Muscle of back (tissue), 13 donors: ENCODE measurements at places on chromosomes 2 and 18. TPM values are rescaled to one million over a fixed set of nuclear protein-coding genes. Genes with fewer than 3 reads are reported as not detected.

Gene KIF1A
- 3.1 TPM for polyA plus RNA-seq

Gene IL1RL2
- 0.16 TPM for polyA plus RNA-seq

Gene KIF5C
- 2.3 TPM for polyA plus RNA-seq

Gene LHCGR
- polyA plus RNA-seq = 0.18 TPM

Gene METAP1D
- polyA plus RNA-seq = 9.3 TPM

Gene CIB4
- polyA plus RNA-seq = not detected

Gene C2orf66
- not detected for polyA plus RNA-seq

DNA sequence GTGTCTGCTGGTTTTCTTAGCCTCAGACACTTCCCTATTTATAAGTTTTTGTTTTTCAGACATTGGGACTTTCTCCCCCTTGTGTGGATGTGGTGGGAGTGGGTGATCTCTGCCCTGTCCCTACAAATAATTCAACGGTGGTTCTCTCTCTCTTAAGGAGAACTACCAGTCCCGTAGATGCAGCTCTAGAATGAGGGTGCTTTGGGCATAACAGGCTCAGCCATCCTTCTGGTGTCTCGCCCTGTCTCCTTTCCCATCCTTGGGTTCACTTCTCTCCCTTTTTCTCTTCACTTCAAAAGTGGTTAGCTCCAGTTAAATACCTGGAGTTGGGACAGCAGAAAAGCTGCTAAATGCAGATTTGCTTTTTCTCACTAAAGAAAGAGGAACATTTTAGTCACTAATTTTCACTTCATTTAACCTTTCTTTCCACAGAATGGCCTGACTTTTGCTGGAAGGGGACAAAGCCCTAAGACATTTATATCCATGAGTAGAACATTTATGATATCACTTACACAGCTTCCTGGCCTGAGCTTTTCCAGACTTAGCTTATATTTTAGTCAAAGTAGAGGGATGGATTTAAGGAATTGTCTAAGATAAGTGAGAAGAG, 121.2 kb upstream of the CXCR4 start:
- no peak for DNase-seq

- peak; percentile 68 for DNase-seq
These were observed 267.6 kb downstream of the RBM43 start for GRCh38 chr2:150994076-150994475.

- DNase-seq = no peak
These were observed 35.5 kb upstream of the BAZ2B start for GRCh38 chr2:159651884-159652283.

- DNase-seq = no peak
These were observed 491.5 kb downstream of the SATB2 start for GRCh38 chr2:198966269-198966668.

DNA sequence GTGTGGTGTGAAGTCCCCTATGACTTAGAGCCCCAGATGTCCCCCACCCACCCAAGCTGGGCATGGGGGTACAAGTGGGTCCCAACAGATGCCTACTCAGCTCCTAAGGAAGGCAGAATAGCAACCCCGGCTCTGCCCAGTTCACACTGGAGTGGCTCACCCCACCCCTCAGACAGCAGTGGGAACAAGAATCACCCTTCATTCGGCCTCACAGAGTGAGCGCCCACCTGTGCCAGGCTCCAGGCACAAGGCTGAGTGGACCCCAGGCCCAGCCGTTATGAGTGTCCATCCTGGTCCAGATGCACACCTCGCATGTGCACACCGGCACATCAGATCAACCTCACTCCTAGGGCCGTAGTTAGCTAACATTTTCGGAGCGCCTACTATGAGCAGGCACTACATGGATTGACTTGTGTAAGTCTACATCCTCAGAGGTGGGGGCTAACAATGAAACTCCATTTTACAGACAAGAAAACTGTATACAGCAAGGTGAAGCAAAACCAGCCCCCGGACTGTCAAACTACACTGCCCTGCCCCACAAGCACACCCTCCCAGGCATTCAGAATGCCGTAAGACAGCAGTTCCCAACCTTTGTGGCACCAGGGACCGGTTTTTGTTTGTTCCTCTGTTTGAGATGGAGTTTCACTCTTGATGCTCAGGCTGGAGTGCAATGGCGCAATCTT, 2.8 kb upstream of the ASTL start:
- DNase-seq = no peak
